Glomerular endothelial cell (primary cell): ENCODE measurements at places on chromosomes 16 and 17.

DNA sequence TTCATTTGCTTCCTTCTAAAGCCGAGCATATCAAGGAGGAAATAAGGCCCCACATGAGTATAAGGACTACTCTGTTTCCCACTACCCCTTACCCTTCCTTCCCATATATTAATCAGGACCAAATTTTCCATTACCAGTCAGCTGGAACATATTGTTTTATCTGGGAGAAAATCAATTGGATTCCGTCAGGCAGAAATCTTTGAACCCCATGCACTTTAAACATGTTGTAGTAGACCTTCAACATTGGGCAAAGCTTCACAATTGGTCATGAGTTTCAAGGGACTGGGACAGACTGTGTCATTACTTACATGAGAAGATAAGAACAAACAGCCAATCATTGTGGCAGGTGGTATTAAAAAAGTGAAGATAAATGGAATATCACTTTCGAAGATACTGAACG lies 70.3 kb downstream of the ABCA8 start:
- no peak for DNase-seq

DNA sequence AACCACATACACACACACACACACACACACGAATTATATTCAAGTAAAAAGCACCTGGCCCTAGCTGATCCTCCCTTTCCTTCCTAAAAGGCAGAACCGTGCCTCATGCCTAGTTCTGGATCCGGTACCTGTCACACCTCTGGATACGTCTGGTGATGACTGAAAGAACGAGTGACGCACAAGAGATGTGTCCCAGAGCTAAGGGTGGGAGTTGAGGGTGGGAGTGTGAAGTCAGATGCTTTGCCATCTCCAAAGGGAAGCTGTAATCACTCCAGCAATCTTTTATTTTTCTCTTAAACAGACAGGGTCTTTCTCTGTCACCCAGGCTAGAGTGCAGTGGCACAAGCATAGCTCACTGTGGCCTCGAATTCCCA lies 26.5 kb upstream of the GSG1L start:
- no peak for DNase-seq

- DNase-seq, result no peak
Measured at GRCh38 chr17:50167371-50167770, 1.6 kb downstream of the SGCA start.

DNA sequence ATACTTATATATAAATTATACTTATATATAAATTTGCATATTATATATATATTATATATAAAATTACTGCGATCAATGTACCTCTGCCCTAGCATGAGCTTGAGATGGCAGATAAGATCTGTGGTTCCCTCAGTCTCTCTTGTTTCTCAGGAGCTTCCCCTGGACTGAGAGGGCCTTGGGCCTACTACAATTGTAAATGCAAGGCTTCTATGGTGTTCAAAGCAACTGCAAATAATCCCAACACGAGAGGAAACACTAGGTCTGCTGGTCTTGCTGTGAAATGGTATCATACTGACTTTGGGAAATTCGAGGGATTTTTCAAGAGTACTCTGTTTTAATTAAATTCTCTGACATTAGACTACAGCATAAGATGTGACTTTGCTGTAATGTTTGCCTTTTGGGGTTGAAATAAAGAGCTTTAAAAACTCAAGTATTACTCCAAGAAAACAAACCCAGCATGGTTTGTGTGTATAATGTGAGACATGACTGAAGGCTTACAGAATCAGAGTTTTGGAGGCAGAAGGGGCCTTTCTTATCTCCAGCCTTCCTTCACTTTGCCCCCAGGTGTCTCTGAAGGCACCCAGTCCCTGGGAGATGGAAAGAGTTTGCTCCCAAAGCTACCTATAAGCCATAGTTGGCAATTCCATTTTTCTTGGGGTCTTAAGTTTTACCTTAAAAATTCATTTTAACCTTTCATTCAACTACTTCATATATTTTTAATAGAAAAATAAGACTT lies 24.2 kb downstream of the ACSM1 start:
- DNase-seq, result no peak

- DNase-seq, result no peak
Measured at GRCh38 chr17:76405967-76406647, 21.7 kb downstream of the SPHK1 start.

GRCh38 chr16:27408602-27409031 lies 6.6 kb downstream of the IL21R start:
- no peak for DNase-seq

GRCh38 chr17:31470592-31470991 lies 79.1 kb downstream of the RAB11FIP4 start:
- DNase-seq, result no peak

DNA sequence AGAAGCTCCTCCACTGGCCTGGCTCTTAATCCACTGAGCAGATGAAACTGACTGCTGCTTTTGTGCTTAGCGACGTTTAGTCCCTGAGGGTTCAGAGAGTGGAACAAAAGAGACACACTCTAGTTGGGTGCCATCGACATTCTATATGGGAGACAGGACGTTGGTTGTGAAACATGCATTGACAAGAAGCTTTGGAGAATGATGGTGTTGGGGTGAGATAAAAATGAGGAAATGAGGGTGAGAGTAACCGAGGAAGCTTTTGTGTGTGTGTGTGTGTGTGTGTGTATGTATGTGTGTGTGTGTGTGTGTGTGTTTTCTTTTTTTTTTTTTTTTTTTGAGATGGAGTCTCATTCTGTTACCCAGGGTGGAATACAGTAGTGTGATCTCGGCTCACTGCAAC lies 89.5 kb downstream of the ABCC1 start:
- no peak for DNase-seq

GRCh38 chr17:17391668-17392370 lies 85.0 kb upstream of the MED9 start:
- no peak for DNase-seq
